ENCODE measurements at places on chromosomes 11 and 22. TPM values are rescaled to one million over a fixed set of nuclear protein-coding genes. Genes with fewer than 3 reads are reported as not detected.

The RANGAP1 gene
- total RNA-seq, result 38.6 TPM

DNA sequence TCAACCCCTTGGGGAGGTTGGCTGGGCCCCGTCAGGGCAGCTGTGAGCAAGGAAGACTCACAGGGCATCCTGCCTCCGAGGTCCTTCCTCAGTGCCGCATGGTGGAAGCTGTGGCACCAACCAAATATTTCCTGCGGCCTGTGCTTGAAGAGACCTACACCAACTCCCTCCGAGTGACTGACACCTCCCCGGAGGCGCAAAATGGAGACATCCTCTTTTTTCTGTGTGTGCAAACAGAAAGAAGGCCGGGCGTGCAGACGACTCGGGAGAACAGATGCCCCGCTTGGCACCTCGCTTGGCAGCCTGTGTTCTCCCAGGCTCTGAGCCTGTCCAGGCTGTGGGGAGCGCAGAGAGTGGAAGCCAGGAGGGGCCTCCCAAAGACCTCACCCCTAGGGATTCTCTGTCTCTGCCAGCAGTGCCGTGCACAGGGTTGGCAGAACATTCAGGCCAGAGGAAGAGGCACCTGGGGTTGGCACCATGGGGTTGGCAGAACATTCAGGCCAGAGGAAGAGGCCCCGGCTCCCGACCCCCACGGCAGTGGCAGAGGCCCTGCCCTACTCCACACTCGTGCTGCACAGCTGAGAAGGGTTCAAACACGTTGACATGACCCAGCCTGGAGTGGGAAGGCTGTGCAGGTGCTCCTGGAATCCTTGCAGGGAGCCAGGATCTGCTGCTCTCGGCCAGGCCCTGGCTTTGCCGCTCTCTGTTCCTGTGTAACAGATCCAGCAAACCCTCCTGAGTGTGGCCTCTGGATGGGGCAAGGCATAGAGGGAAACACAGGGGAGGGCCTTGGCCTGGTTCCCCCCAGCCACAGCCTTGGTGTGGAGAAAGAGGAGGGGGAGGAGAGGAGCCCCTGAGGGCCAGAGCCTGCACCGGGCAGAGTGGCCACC, 805.5 kb downstream of the BRD1 start:
- no peaks in the 10 kb centered on the region for H3K36me3 ChIP-seq
- peak; percentile 79 for DNase-seq
- H3K27ac ChIP-seq, result no peak overlapping the region
- no peak overlapping the region for H3K4me3 ChIP-seq

DNA sequence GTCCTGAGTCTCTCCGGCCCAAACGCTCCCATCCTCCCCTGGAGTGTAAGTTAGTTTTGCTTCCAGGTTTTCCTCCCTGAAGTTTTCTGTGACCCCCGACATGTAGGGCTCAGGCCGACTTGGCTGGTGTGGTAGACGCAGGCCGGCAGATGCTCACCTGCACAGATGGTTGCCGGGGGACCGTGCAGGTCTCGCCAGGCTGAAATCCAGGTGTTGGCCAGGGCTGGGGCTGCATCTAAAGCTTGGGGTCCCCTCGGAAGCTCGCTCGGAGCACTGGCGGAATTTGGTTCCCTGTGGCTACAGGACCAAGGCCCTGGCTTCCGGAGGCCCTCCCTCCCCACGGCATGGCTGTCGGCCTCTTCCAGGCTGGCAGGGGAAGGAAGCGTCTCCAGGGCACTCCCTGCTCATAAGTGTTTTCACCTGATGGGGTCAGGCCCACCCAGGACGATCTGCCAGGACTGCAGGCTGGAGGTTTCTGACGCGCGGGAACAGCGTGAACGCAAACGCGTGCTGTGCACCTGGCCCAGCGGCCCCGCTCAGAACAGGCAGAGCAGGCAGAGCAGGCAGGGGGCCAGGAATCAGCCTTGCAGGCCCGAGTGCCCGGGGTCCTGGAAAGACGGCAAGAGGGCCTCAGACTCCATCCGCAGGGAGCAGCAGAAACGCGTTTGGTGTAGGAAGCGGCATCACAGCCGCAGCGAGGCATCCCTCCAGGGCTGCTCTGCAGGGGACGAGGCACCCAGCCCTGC, 258.2 kb downstream of the BRD1 start:
- no peaks in the 10 kb centered on the region for H3K27me3 ChIP-seq
- H3K4me3 ChIP-seq, result no peak overlapping the region
- no peaks in the 10 kb centered on the region for H3K4me1 ChIP-seq

GRCh38 chr22:47328550-47329243, 566.2 kb downstream of the TBC1D22A start:
- H3K27me3 ChIP-seq, result peaks cover 8% of the 10 kb centered on the region
- H3K27ac ChIP-seq, result peak overlapping the region; percentile 64
- H3K36me3 ChIP-seq, result no peaks in the 10 kb centered on the region
- no peak overlapping the region for H3K4me3 ChIP-seq

- peaks cover 2% of the 10 kb centered on the region for H3K36me3 ChIP-seq
- no peak for DNase-seq
- H3K4me1 ChIP-seq, result peaks cover 54% of the 10 kb centered on the region
- H3K4me3 ChIP-seq, result no peak overlapping the region
Measured at GRCh38 chr22:46828323-46828900, 66.0 kb downstream of the TBC1D22A start.

- peaks cover 9% of the 10 kb centered on the region for H3K27me3 ChIP-seq
- H3K27ac ChIP-seq, result no peak overlapping the region
- DNase-seq, result no peak
- no peak overlapping the region for H3K4me3 ChIP-seq
- no peaks in the 10 kb centered on the region for H3K4me1 ChIP-seq
Measured at GRCh38 chr11:109815500-109816150, 277.6 kb upstream of the ZC3H12C start.

GRCh38 chr11:18264677-18265555, 1.1 kb upstream of the SAA1 start:
- H3K4me1 ChIP-seq, result no peaks in the 10 kb centered on the region
- no peak overlapping the region for H3K27ac ChIP-seq
- H3K27me3 ChIP-seq, result no peaks in the 10 kb centered on the region
- no peaks in the 10 kb centered on the region for H3K36me3 ChIP-seq

The OR51E2 gene
- 0.97 TPM for total RNA-seq

DNA sequence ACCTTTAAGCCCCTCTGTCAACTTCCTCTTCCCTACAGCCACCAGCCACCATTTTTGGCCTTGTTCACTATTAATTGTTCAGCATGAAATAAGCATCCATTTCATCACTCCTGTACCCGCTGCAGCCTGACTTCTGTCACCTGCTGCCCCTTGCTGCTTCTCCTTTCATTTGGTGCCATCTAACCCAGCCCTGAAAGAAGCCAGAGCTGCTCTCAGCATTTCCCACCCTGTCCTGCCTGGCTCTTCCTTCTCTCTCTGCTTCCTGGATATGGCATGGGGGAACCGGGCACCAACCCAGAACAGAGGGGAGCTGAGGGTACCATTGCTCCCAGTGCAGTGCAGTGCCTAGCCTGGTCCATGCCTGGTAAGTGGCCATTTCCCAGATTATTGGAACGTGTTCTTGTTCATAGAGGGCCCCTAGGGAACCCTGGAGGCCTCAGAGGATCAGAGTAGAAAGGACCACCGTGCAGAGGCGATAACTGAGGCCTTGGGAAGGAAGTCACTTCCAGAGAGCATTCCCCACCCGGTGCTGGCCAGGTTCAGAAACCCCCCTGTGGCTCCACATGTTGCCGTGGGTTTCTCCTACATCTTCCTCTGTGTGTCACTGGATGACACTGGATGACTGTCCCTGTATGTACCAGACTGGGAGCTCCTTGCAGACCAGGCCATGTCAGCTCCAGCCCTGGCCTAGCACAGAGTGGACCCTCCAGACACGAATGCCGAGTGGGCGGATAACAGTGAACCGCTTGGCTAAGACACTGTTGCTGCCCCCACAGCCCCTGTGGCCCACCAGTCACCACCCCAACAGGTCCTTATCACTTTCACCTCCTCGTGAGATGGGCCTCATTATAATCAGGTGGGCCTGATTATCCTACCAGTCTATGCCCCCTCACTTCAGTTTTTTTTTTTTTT, 4.7 kb downstream of the YDJC start:
- no peak overlapping the region for H3K4me3 ChIP-seq
- H3K27ac ChIP-seq, result no peak overlapping the region
- H3K36me3 ChIP-seq, result peaks cover 2% of the 10 kb centered on the region
- H3K27me3 ChIP-seq, result no peaks in the 10 kb centered on the region

GRCh38 chr11:80959751-80960150, 1518.9 kb upstream of the TENM4 start:
- peaks cover 8% of the 10 kb centered on the region for H3K27me3 ChIP-seq
- H3K4me3 ChIP-seq, result no peak overlapping the region
- no peaks in the 10 kb centered on the region for H3K4me1 ChIP-seq
- H3K27ac ChIP-seq, result no peak overlapping the region

- H3K4me3 ChIP-seq, result no peak overlapping the region
- peaks cover 20% of the 10 kb centered on the region for H3K27me3 ChIP-seq
- peaks cover 16% of the 10 kb centered on the region for H3K4me1 ChIP-seq
- peak; percentile 36 for DNase-seq
Measured at GRCh38 chr22:49403102-49403501, 424.6 kb downstream of the BRD1 start.

The TRPT1 gene
- total RNA-seq, result 37.9 TPM

DNA sequence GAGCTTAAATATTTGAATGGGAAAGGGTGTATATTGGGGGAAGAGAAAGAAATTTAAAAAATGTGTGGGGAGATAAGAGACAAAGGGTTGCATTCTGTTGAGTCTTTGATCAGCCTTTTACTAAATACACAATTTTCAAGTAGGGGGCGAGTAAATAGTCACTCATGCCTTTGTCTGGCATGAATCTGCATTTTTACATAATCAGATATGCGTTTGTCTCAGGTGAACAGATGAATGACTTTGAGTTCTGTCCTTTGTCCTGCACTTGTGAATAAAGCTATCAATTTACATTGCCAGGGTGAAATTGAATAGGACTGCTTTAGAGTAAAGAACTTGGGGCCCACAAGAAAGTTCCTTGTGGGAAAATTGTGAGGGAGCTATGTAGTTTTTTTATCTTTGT, 523.6 kb upstream of the LUZP2 start:
- H3K27ac ChIP-seq, result no peak overlapping the region
- H3K4me1 ChIP-seq, result peaks cover 57% of the 10 kb centered on the region
- H3K4me3 ChIP-seq, result no peak overlapping the region
- DNase-seq, result no peak
- no peaks in the 10 kb centered on the region for H3K27me3 ChIP-seq
- no peaks in the 10 kb centered on the region for H3K36me3 ChIP-seq

GRCh38 chr11:60954421-60954820, 2.4 kb upstream of the SLC15A3 start:
- H3K27me3 ChIP-seq, result peaks cover 11% of the 10 kb centered on the region
- H3K27ac ChIP-seq, result no peak overlapping the region
- no peak overlapping the region for H3K4me3 ChIP-seq
- no peaks in the 10 kb centered on the region for H3K36me3 ChIP-seq
- peaks cover 13% of the 10 kb centered on the region for H3K4me1 ChIP-seq

The LMO2 gene
- not detected for total RNA-seq

The TPH1 gene
- 0.99 TPM for total RNA-seq

The PNPLA3 gene
- 2.5 TPM for total RNA-seq

The CTSF gene
- not detected for total RNA-seq

- H3K4me1 ChIP-seq, result peaks cover 31% of the 10 kb centered on the region
- peaks cover 12% of the 10 kb centered on the region for H3K36me3 ChIP-seq
- peak overlapping the region; percentile 95 for H3K27ac ChIP-seq
- DNase-seq, result no peak
Measured at GRCh38 chr22:30287648-30288418, 1.5 kb downstream of the CASTOR1 start.

GRCh38 chr11:39992551-39992950, 1466.9 kb downstream of the LRRC4C start:
- H3K4me1 ChIP-seq, result no peaks in the 10 kb centered on the region
- H3K27me3 ChIP-seq, result no peaks in the 10 kb centered on the region
- H3K4me3 ChIP-seq, result no peak overlapping the region
- no peak overlapping the region for H3K27ac ChIP-seq
- H3K36me3 ChIP-seq, result no peaks in the 10 kb centered on the region

- no peak for DNase-seq
- peaks cover 21% of the 10 kb centered on the region for H3K4me1 ChIP-seq
- no peaks in the 10 kb centered on the region for H3K36me3 ChIP-seq
- H3K27me3 ChIP-seq, result no peaks in the 10 kb centered on the region
- H3K27ac ChIP-seq, result no peak overlapping the region
- H3K4me3 ChIP-seq, result no peak overlapping the region
Measured at GRCh38 chr11:92589512-92589911, 364.9 kb downstream of the FAT3 start.

The GGT5 gene
- total RNA-seq, result 37.5 TPM

The CLDN5 gene
- total RNA-seq, result not detected

The NPAS4 gene
- 1.2 TPM for total RNA-seq
